ENCODE measurements at places on chromosomes 3 and 15.

GRCh38 chr3:135148398-135149020, 353.4 kb downstream of the EPHB1 start:
- no peak for DNase-seq

GRCh38 chr3:116238846-116239565, 206.3 kb downstream of the LSAMP start:
- DNase-seq: no peak

- no peak for DNase-seq
Measured at GRCh38 chr3:17355591-17355990, 386.8 kb downstream of the TBC1D5 start.

GRCh38 chr15:99842071-99842470, 108.8 kb upstream of the LYSMD4 start:
- no peak for DNase-seq
